ENCODE measurements at places on chromosomes 5 and 9. TPM values are rescaled to one million over a fixed set of nuclear protein-coding genes. Genes with fewer than 3 reads are reported as not detected.
A peak's percentile ranks its signal among the peaks of the same experiment; 100 is the strongest.

The PCDHGA4 gene
- 0.19 TPM for total RNA-seq

GRCh38 chr5:174097486-174098185 is 52.1 kb downstream of the NSG2 start:
- DNase-seq: no peak
- H3K4me1 ChIP-seq: no peaks in the 10 kb centered on the region
- no peak overlapping the region for H3K4me3 ChIP-seq
- no peak overlapping the region for H3K27ac ChIP-seq
- no peaks in the 10 kb centered on the region for H3K27me3 ChIP-seq

- no peaks in the 10 kb centered on the region for H3K36me3 ChIP-seq
- no peak for DNase-seq
- H3K4me1 ChIP-seq: peaks cover 15% of the 10 kb centered on the region
- H3K27me3 ChIP-seq: peaks cover 34% of the 10 kb centered on the region
- H3K27ac ChIP-seq: no peak overlapping the region
- no peak overlapping the region for H3K4me3 ChIP-seq
Measured at GRCh38 chr9:133991214-133991921, 756 bp downstream of the VAV2 start.

- H3K27me3 ChIP-seq: no peaks in the 10 kb centered on the region
- H3K27ac ChIP-seq: no peak overlapping the region
Measured at GRCh38 chr9:74681906-74682305, 184.8 kb downstream of the RORB start.

DNA sequence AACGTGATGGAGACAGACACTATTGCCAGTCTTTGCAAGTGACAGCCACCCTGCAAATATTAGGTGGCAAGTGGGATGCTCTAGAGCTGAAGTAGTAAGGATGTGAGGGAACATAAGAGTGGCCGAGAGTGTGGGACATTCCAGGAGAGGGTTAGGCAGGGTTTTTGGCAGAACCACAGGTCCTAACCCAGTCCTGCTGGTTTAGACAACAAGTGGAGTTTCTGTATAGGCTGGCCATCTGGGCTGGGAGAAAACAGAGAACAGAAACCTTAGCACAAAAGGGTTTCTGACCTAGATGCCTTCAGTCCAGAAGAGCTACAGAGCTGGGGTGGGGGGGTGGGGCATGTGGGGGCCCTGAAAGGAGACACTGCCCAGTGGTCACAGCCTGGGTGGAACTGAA is 107.4 kb downstream of the TMEM174 start:
- no peak overlapping the region for H3K4me3 ChIP-seq
- peaks cover 25% of the 10 kb centered on the region for H3K27me3 ChIP-seq
- H3K4me1 ChIP-seq: peaks cover under 1% of the 10 kb centered on the region
- no peaks in the 10 kb centered on the region for H3K36me3 ChIP-seq

DNA sequence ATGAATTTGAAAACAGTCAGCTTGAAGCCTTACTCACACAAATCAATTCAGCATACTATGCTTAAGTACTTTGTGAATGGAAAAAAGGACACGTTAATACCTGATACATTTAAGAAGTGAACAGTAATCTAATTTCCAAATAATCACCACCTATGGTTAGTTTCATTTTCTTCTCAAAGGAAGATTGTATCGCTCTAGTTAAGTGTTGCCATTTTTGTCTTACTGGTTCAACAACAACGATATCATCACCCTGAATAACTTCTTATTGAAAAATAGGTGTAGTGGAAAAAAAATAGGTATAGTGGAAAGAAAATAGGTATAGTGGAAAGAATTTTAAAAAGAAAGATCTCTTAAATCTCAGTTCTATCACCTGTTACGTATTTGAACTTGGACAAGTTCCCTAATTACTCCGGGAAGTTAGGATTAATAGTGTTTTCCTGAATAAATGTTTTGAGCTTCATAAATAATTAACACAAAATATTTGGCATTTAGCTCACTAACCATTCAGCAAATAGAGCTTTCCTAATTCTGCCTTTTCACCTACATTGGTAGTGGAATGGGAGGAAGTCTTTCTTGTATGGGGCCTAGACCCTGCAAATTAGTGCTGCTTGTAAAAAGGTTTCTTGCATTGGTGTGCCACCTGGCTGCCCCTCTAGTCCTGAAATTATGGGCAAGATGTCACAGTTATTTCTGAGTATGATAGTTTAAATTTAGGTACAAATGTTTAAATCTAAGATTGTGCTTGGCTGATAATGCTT is 502.6 kb upstream of the NMUR2 start:
- H3K27ac ChIP-seq: no peak overlapping the region
- no peaks in the 10 kb centered on the region for H3K27me3 ChIP-seq
- H3K36me3 ChIP-seq: no peaks in the 10 kb centered on the region
- no peak for DNase-seq

- no peak overlapping the region for H3K27ac ChIP-seq
- no peak overlapping the region for H3K4me3 ChIP-seq
- DNase-seq: no peak
- no peaks in the 10 kb centered on the region for H3K27me3 ChIP-seq
Measured at GRCh38 chr5:14745188-14745563, 80.7 kb downstream of the OTULIN start.

DNA sequence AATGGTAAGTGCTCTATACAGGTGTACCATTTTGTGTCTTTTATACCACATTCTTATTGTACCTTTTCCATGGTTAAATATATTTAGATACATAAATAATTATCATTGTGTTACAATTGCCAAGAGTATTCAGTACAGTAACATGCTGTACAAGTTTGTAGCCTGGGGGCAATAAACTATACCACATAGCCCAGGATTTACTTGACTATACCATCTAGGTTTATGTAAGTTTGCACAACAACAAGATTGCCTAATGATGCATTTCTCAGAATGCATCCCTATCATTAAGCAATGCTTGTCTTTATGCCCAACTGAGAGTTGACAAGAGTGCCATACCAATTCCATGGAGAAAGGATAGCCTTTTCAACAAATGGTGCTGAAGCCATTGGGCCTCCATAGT is 136.7 kb upstream of the PJA2 start:
- H3K27me3 ChIP-seq: no peaks in the 10 kb centered on the region
- no peak for DNase-seq
- no peaks in the 10 kb centered on the region for H3K4me1 ChIP-seq
- no peak overlapping the region for H3K27ac ChIP-seq
- H3K36me3 ChIP-seq: no peaks in the 10 kb centered on the region

The LHX3 gene
- 0.09 TPM for total RNA-seq

The PRDM9 gene
- total RNA-seq: not detected

- H3K36me3 ChIP-seq: no peaks in the 10 kb centered on the region
- H3K4me1 ChIP-seq: peaks cover 7% of the 10 kb centered on the region
- DNase-seq: no peak
- peak overlapping the region; percentile 72 for H3K27ac ChIP-seq
- peak overlapping the region; percentile 86 for H3K4me3 ChIP-seq
- H3K27me3 ChIP-seq: no peaks in the 10 kb centered on the region
Measured at GRCh38 chr9:109013679-109014607, 644 bp upstream of the CTNNAL1 start.

- H3K27me3 ChIP-seq: no peaks in the 10 kb centered on the region
- H3K36me3 ChIP-seq: no peaks in the 10 kb centered on the region
- no peak overlapping the region for H3K27ac ChIP-seq
- H3K4me1 ChIP-seq: no peaks in the 10 kb centered on the region
Measured at GRCh38 chr5:146721073-146721815, 157.3 kb downstream of the PPP2R2B start.

DNA sequence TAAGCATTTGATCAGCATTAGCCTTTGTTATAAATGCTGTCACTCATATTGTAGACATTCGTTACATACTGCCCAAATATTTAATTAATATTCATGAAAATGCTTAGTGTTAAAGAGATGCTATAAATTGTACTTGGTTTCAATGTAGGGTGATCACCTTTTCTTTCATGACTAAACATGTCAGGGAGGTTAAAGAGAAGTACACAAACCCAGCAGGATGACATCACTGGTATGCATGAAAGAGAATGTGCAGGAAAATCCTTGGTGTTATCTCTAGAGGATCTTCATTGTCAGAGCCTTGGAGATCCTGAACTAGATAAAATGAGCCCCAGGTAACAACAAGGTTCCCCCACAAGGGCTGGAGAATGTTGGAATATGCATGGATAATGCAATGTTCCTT is 33.0 kb upstream of the SV2C start:
- DNase-seq: no peak
- no peak overlapping the region for H3K4me3 ChIP-seq
- H3K27ac ChIP-seq: no peak overlapping the region
- no peaks in the 10 kb centered on the region for H3K4me1 ChIP-seq
- no peaks in the 10 kb centered on the region for H3K36me3 ChIP-seq

GRCh38 chr5:142771666-142772065 is 1.5 kb downstream of the ARHGAP26 start:
- no peak overlapping the region for H3K27ac ChIP-seq
- H3K36me3 ChIP-seq: no peaks in the 10 kb centered on the region
- peaks cover 25% of the 10 kb centered on the region for H3K4me1 ChIP-seq
- DNase-seq: no peak

- no peak overlapping the region for H3K4me3 ChIP-seq
- H3K27ac ChIP-seq: no peak overlapping the region
- no peaks in the 10 kb centered on the region for H3K4me1 ChIP-seq
- H3K36me3 ChIP-seq: no peaks in the 10 kb centered on the region
- H3K27me3 ChIP-seq: no peaks in the 10 kb centered on the region
- no peak for DNase-seq
Measured at GRCh38 chr9:101470929-101471328, 35.4 kb upstream of the ALDOB start.

The HAPLN1 gene
- total RNA-seq: 0.14 TPM

DNA sequence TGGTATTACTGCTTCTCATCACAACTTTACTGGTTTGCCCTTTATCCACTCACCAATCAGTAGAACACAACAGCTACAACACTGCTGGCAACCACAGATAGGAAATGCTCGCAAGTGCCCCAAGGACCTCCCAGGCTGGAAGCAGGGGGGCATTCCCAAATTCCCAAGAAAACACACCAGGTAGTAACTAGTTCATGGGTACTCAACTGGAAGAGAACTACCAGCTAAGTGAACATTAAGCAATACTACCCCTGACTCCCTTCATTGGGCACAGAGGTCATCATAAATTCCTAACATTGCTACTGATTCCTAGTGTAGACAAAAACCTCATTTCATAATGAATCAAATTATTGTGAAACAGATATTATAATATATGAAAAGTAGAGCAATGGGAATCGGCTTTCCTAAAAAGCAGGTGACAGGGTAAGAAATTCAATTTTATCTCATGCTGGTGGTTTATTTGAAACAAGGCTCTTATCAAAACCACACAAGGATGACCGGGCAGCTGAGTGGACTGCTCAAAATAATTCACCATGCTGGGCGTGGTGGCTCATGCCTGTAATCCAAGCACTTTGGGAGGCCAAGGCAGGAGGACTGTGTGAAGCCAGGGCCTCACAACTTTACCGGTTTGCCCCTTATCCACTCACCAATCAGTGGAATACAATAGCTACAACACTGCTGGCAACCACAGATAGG is 81.6 kb downstream of the TLE1 start:
- no peak for DNase-seq
- H3K36me3 ChIP-seq: no peaks in the 10 kb centered on the region
- H3K27ac ChIP-seq: no peak overlapping the region
- H3K4me3 ChIP-seq: no peak overlapping the region
- no peaks in the 10 kb centered on the region for H3K27me3 ChIP-seq

Measured in thymus (tissue), 14 donors.